ENCODE measurements at places on chromosomes 7 and 10. TPM values are rescaled to one million over a fixed set of nuclear protein-coding genes. Genes with fewer than 3 reads are reported as not detected.

DNA sequence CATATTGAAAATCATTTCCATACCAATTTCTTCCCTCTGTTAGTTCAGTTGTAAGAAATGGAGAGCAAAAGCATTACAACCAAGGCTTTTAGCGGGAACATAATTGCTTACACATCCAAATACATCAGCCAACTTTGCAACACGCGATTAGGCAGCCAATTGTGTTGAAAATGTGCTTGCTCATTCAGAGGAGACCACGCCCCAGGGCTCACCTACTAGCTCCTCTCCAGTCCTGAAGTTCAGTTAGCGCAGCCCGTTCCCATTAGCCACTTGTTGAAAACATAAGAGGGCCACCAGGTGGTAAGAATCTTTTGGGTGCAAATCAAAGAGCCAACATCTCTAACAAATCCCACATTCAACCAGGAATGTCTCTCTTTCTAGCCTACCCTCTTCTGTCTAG lies 213.2 kb upstream of the MDFIC start:
- no peak for DNase-seq
- H3K4me3 ChIP-seq, result no peak overlapping the region
- no peak overlapping the region for H3K27ac ChIP-seq
- H3K27me3 ChIP-seq, result no peaks in the 10 kb centered on the region
- H3K36me3 ChIP-seq, result no peaks in the 10 kb centered on the region

DNA sequence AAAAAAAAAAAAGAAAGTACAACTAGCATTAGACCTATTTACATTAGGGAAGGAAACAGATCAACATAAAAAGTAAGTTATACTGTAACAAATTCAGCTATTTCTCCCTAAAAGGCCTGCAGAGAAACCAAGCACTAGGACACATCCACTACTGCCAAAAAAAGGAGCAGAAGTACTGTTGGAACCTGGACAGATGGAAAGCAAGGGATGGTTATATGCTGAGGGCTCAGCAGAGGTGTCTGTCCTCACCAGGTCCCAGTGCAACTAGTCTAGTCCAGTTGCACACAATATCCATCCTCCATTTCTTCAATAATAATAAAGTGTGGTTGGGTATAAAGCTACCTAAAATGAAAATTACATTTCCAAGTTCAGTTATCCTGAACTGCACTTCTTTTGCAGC lies 103.2 kb upstream of the IFRD1 start:
- H3K27ac ChIP-seq, result no peak overlapping the region
- H3K4me1 ChIP-seq, result no peaks in the 10 kb centered on the region
- H3K4me3 ChIP-seq, result no peak overlapping the region

DNA sequence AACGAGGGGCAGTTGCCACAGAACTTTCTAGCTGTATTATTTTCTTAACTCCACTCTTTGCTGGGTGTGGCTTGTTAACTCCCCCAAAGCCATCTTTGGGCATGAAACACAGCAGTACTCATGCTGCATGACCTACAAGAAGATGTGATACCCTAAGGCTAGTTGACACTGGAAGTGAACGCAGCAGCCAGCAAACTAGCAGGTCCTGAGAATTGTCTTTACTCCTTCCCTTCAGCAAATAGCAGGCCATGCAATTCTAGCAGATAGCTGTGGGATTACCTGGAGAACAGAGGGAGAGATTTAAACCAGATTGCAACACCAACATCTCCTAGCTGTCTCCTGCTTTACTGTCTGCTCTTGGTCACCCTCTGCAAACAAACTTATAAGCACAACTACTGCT lies 688.0 kb upstream of the ZWINT start:
- H3K27ac ChIP-seq, result no peak overlapping the region
- H3K4me3 ChIP-seq, result no peak overlapping the region
- no peaks in the 10 kb centered on the region for H3K27me3 ChIP-seq
- no peaks in the 10 kb centered on the region for H3K4me1 ChIP-seq
- H3K36me3 ChIP-seq, result no peaks in the 10 kb centered on the region

DNA sequence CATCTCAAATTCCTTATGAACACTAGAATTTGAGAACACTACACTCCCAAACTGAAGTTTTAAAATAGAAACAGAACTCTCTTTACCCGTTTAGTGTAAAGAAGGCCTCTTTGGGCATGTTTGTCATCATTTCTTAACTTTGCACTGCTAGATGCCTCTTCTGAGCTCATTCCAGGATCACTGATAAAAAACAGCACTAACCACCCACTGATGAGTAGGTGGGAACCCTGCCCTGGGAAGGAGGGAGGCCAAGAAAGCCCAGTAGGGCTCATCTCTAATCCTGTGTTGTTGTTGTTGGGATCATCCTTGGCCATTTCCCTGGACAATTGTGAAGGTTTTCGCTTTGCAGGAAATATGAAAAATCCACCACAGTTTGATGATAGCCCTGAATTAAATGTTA lies 68.2 kb downstream of the CUBN start:
- peaks cover 28% of the 10 kb centered on the region for H3K4me1 ChIP-seq
- H3K27me3 ChIP-seq, result peaks cover 11% of the 10 kb centered on the region
- no peaks in the 10 kb centered on the region for H3K36me3 ChIP-seq
- DNase-seq, result no peak
- H3K27ac ChIP-seq, result no peak overlapping the region

Gene SRRT
- total RNA-seq, result 294 TPM

Data from activated T-helper 1 cell treated with anti-CD3 and anti-CD28 coated beads, Interleukin-12 subunit alpha, Interleukin-12 subunit beta, Interleukin-2, Interleukin-4 antibody, amounts not matched to agents 30 ng/mL and 10 ng/mL and 1 ng/mL, durations not matched to agents 14 hours and 24 hours and 36 hours (primary cell).